ENCODE measurements at places on chromosomes 7 and 10.
A peak's percentile ranks its signal among the peaks of the same experiment; 100 is the strongest.

- no peak for DNase-seq
These were observed 1.0 kb upstream of the PAX2 start for GRCh38 chr10:100744136-100744986.

DNA sequence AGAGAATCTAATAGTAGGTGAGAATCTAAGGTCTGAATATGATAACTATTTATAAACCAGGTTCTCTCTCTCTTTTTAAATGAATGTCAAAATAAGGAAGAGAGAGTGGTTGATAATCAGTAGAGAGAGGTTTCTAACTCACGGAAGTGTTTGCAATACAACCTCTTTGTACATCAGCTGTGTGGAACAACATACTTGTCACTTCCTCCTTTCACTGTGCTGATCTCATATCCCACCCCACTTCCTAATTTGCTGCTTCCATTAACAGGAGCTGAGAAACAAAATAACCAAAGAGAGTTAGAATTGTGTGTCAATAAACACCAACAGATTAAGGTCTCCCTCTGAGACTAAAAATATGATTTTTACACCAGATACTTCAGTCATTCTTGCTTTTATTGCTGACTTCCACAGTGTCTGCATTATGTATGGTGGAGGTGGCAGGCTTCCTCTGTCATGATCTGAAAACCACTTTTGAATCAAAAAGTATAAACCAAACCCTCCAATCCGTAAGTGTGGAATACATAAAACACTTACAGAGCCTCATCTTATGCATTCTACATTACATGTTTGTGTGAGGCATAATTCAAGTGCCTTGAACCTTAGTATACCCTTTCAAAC, 25.0 kb downstream of the CACUL1 start:
- DNase-seq, result no peak

- no peak for DNase-seq
These were observed 139.4 kb downstream of the TMEM178B start for GRCh38 chr7:141213226-141213625.

GRCh38 chr7:102424129-102424551, 9.2 kb upstream of the ORAI2 start:
- no peak for DNase-seq

DNA sequence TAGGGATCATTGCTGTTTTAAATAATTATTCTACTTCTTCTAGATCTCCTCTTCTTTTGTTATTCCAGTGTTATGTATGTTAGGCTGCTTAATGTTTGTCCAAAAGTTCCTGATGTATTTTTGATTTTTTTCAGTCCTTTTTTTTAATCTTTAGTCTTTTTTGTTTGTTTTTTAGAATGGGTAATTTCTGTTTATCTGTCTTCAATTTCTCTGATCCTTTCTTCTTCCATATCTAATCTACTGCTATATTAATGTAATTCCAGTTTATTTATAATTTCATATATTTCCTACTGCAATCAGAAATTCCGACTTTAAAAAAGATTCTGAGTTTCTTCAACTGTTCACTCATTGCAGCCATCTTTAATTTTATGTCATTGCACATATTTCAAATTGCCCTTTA, 452.8 kb upstream of the POT1 start:
- no peak for DNase-seq

GRCh38 chr7:70104243-70104642, 506.0 kb downstream of the AUTS2 start:
- no peak for DNase-seq

DNA sequence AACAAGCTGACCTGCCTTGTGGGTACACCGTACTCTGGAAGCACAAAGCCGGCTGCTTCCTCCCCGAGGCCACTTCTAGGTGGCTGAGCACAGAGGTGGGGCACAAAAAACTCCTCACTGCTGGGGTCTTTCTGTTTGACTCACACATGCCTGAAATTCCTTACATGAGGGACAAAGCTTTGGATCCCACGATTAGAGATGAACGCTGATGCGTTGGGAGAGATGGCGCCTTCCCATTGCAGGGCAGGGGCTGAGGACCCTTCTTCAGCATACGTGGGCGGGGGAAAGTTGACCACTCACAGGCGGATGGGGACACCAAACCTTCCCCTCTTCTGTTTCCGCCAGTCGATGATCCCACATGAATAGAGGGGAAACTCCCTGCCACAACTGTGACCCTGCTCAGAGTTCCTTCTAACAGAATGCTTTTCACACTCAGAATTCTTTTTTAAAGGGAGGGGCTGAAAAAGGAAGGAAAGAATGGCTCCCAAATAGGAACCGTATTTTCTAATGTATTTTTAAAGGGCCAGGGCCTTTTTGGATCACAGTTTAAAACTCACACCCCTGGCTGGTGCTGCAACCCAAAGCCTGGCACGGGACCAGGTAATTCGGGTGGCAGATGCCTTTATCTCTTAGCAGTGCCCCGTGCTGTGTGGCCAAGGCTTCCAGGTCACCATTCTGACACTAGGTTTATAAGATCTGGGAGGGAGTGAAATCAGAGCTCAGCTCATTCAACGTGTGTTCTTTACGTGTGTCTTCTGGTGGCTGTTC, 134.0 kb downstream of the PRKAG2 start:
- DNase-seq, result no peak

GRCh38 chr10:132589015-132589414, 51.4 kb downstream of the INPP5A start:
- no peak for DNase-seq

DNA sequence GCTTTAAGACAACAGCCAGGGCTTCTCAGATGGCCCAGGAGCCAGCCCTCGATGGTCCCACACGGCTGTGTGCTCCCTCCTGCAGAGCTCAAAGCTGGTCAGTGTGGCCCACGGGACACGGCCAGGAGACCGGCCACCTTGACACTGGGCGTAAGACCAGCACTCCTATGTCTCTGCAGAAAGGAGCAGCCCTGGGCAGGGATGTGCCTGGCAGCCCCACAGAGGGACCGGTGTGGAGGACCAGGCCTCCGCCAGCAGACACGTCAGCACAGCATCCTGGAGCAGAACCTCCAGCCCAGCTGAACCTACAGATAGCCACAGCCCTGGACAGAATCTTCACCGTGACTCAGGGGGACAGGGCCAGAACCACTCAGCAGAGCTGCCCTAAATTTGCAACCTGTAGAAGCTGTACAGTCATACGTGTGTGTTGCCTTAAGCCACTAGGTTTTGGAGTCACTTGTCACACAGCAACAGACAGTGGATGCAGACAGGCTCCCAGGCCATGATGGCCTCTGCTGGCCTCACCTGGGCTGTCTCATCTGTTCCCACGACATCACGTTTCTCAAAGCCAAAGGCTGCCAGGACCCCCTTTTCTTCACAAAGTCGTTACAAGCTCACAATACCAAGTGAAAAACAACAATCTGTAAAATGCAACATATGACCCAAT, 132.4 kb downstream of the DIP2C start:
- DNase-seq, result no peak

DNA sequence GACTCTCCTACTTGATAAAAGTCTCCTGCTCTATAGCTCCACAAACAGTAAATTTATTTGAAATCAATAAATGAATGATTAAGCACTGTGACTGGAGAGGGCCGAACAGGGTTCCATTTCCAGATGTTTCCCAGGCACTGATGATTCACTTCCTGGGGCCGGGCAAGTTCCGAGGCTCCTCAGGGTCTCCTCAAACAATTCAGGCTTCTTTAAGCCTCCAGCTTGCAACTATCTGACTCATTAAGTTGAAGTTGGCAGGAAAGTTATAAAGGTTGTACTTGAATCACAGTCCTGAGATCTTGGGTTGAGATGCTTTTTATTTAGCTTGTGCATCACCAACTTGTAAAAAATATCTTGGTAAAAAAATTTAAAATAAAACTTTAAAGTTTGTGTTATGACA, 612.9 kb downstream of the DNAJB6 start:
- no peak for DNase-seq

DNA sequence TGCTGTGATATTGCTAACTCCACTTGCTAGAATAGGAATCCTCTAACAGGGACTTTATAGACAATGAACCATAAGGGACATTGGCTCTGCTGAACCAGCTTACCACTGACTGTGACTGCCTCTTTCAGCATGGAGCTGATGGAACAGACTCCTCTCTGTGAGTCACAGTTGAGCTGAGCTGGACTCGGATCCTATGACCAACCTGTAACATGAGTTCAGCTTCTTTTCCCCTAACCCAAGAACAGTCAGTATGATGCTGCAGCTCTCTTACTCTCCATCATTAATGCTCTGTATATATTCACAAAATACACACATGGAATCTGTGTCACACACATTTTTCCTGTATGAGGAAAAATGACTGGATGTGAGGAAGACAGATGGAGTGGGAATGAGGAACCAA, 177.9 kb upstream of the BET1 start:
- no peak for DNase-seq

- no peak for DNase-seq
These were observed 3.3 kb upstream of the CNNM2 start for GRCh38 chr10:102914781-102915180.

DNA sequence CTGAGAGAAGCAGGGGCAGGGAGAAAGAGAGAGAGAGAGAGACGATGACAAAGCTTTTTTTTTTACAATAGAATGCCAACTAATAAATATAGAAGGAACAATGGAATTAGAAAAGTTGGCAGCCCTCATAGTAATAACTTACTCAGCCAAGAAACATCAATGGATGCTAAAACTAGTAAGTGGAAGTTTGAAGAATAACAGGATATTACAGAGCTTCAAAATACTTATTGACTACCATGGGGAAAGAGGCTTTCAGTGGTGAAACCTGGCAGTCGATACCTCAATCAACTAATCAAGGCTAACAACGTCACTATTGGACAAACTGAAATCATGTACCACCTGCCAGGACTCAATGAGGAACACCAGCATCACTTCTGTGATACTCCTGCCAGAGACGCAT, 100.5 kb upstream of the LRRC4 start:
- no peak for DNase-seq

DNA sequence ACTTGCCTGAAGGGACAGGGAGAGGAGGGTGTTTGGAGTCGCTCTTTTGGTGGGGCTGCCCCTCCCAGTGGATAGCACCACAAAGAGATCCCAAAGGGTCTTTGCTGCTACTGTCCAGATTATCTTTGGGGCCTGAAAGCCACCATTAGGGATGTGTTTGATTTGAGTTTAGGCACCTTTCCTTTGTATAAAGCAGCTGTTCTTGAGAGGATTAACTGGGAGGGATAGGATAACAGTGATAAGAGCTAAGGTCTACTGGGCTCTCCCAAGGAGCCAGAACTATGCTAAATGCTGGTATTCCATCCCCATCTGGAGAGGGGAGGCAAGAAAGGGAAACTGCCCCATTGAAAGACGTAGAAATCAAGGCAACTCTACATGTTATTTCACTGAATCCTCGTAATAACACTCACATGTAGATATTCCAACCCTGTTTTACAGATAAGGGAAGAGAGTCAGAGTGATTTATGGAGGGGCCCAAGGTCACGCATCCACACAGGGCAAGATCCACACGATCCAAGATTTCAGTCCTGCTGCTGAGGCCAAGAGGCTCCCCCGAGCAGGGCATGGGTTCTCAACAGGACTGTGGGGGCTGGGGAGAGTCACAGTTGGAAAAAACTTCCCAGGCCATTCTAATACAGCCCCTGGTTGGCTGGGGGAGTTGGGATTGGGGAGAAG, 11.1 kb upstream of the TCF7L2 start:
- no peak for DNase-seq

- DNase-seq, result no peak
These were observed 47.1 kb downstream of the NXPH1 start for GRCh38 chr7:8480527-8480926.

GRCh38 chr10:98287321-98287720, 19.3 kb upstream of the LOXL4 start:
- no peak for DNase-seq

- peak; percentile 35 for DNase-seq
These were observed 28.6 kb downstream of the KCNH2 start for GRCh38 chr7:150949564-150949963.

GRCh38 chr7:149321978-149322541, 60.1 kb downstream of the ZNF783 start:
- DNase-seq, result no peak

GRCh38 chr7:118517275-118517674, 292.8 kb downstream of the ANKRD7 start:
- DNase-seq, result no peak

DNA sequence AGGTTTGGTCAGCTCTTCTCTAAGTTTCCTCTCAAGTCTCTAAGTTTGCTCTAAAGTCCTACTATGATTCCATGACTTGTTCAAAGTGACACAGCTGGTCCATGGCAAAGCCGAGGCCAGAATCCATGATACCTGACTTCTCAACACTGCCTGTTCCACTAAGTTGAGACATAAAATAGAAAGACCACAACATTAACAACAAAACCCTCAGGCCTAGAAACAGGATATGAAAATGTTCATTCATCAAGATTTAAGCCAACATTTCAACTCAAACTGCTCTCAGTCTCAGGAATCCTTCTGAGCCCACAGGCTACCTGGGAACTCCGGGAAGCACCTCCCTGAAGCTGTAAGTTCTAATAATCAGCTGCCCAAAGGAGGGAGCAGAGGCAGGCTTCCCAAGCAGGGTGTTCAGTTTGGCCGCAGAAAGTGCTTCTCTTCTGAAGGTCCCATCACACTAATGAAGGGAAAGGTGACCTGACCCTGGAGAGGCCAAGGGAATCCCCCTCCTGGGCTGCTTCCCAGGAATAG, 62.9 kb downstream of the STK17A start:
- no peak for DNase-seq

DNA sequence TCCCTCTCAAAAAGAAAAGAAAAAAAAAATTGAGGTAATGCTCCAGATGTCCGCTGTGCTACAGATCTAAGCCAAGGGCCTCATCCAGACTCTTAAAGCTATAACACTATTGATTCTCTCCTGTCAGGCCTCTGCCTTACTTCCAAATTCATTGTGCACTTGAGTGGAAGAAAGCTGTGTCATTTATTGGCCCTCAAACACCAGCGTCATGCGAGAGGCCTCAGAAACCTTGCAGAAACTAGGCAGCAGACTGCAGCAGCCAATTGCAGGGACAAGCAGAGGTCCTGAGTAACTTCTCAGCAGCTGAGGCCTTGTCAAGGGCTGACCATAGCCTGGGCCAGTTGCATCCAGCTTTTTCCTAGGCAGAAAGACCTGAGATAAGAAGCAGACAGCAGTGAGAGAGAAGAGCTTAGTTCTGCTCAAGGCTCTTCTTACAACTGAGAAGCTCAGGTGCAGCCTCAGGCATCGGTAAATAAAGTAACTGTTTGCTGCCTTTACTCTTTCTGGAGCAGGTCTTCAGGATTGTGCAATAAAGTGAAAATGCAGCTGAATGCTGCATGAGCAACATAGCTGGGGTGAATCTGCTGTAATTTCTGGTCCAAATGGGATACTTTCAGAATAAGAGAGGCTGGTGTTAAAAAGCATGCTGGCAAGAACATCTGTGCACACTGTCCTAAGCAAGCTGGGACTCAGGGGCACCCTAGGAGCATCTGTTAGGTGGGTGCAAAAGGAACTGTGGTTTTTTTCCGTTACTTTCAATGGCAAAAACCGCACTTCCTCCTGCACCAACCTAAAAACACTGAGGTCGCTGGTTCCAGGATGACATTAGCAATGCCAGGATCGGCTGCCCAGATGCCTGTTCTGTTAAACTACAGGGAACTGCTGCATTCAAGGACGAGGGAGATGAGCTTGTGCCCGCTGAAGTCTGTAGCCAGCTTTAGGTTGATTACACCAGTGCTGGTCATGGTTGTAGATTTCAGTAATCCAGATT, 181.8 kb upstream of the PFKP start:
- DNase-seq, result no peak

GRCh38 chr7:68474661-68475216, 1123.5 kb upstream of the AUTS2 start:
- DNase-seq, result no peak

- no peak for DNase-seq
These were observed 84.6 kb upstream of the ZNF438 start for GRCh38 chr10:31116226-31116625.

GRCh38 chr10:48610585-48611093, 5.8 kb upstream of the ARHGAP22 start:
- no peak for DNase-seq

GRCh38 chr10:118965096-118965495, 64.4 kb upstream of the NANOS1 start:
- no peak for DNase-seq

All from breast epithelium (tissue), 4 donors.